ENCODE measurements at places on chromosomes 16 and 17.

DNA sequence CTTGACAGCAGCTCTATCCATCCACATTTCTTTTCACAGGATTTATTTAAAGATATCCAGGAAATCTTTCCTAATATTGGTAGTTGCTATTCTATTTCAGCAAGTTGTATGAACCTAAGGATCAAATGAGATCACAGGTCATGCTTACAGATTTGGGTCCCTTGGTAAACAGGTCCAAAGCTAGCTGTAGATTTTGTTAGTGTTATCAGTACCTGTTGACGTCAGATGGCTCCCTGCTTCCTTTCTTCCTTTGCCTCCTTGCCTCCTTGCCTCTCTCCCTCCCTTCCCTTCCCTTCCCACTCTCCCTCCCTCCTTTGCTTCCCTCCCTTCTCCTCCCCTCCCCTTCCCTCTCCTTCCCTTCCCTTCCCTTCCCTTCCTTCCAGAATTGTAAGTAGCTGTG lies 76.6 kb downstream of the EFCAB13 start:
- DNase-seq: no peak

DNA sequence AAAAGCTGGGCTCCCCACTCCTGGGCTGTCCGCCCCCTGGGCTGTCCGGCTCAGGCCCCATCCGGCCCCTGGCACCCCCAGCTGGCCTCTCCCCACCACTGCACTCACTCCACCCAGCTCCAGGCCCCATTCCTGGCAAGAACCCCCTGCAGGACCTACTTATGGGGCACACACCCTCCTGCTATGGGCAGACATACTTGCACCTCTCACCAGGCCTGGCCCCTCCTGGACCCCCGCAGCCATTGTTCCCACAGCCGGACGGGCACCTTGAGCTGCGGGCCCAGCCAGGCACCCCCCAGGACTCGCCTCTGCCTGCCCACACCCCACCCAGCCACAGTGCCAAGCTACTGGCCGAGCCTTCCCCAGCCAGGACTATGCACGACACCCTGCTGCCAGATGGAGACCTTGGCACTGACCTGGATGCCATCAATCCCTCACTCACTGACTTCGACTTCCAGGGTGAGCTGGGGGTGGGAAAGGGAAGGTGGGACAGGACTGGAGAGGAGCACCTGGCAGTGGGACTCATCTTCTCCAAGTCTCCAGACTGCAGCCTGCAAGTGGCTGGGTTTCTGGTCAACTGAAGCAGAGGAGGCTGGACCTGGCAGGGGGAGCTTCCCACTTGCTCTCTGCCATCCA lies 17.6 kb downstream of the UNC119 start:
- no peak for DNase-seq

- no peak for DNase-seq
Measured at GRCh38 chr17:8718001-8718563, 26.6 kb downstream of the CCDC42 start.

DNA sequence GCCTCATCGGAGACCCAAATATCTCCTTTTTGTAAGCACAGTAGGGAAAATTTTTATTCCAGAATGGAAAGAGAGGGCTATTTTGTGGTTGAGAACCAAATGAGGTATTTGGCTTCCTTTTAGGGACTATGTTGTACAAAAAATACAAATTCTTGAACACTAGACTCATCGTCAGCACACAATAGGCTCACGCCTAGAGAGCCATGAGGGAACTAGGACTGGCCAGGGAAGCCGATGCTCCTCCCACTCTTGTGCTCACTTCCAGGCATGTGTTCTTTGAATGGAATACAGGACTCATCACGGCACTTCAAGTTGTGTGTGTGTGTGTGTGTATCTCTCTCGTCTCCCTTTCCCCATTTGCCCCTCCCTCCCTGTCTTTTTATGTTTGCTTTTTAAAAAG lies 17.8 kb upstream of the BLMH start:
- no peak for DNase-seq

GRCh38 chr17:72053449-72053848 lies 67.4 kb upstream of the SOX9 start:
- no peak for DNase-seq

DNA sequence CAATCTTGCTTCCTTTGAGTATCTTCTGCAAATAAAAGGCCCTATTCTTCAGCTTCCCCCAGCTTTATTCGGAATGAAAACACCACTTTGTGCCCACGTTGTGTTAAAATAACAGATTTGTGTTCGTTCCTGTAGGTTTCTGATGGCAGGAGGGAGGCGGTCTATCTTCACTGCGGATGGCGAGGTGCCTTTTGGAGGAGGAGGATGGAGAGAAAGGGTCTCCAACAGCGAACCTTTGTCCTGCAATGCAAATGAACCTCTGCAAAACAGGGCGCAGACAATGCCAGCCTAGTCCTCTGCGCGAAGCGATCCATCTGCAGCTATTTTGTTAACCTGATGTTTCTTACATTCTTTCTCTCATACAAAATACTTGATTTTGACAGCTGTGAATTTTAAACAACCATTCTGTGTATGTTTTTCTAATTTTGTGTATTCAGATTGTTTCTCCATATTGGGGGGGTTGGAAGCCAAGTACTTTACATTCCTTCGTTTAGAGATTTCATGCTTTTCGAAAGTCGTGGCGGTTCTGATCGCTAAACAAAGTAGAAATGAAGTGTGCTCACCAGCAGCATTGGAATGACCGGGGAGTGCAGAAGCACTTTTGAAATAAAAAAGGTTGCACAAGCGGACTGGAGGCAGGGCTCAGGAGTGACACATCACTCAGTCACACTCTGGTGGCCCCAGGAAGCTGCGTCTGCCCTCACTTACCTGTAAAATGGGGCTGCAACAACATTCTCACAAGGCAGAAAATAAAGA lies 279.0 kb upstream of the IRX5 start:
- no peak for DNase-seq

GRCh38 chr16:54067322-54068065 lies 219.1 kb downstream of the IRX3 start:
- DNase-seq: no peak

GRCh38 chr17:61412143-61412859 lies 12.7 kb downstream of the TBX2 start:
- DNase-seq: peak; percentile 71

DNA sequence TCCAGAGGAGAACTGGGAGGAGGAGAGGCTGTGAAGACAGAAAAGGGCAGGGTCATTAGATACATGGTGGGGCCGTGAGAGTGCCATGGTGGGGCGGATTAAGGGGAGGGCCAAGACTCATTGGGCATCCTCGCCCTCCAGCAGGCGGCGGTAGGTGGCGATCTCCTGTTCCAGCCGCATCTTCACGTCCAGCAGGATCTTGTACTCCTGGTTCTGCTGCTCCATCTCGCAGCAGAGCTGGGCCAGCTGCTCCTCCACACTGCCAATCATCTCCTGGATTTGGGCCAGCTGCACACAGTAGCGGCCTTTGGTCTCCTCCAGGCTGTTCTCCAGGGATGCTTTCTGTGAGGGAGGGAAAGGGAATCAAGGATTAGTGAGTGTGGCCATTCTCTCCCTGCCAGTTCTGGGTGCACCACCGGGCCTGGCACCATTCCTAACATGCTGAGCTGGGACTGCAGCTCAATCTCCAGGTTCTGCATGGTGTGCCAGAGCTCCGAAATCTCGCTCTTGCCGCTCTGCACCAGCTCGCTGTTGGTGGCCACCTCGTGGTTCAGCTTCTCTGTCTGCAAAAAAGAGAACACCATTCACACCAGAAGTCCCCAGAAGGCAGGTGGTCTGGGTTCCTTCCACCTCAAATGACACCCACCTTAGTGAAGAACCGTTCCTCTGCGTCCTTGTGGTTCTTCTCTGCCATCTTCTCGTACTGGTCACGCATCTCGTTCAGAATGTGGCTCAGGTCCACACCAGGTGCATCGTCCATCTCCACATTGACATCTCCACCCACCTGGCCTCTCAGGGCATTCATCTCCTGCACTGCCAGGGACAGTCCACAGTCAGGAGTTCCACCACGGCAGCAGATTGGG lies 129.0 kb downstream of the CCDC144A start:
- DNase-seq: no peak

DNA sequence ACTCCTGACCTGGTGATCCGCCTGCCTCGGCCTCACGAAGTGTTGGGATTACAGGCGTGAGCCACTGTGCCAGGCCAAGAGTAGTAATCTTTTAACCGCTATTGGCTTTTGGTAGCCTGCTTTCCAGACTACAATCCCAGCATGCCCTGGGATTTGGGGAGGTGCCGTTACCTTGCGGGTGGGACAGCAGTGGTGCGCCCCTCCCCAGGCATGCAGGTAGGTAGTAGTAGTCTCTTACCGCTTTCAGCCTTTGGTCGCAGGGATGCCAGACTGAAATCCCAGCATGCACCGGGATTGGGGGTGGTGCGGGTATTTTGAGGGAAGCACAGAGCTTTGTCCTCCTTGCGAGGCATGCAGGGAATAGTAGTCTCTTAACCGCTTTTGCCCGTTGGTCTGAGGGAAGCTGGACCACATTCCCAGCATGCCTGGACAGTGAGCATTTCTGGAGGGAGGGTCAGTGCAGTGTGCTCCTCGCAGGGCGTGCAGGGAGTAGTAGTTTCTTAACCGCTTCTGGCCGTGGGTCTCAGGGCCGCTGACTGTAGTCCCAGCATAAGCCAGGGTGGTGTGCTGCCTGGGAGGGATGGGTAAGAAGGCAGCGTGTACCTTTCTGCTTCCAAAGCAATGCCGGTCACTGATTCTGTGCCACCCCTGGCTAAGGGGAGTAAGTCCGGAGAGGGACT lies 1686.8 kb downstream of the TP53TG3F start:
- no peak for DNase-seq

DNA sequence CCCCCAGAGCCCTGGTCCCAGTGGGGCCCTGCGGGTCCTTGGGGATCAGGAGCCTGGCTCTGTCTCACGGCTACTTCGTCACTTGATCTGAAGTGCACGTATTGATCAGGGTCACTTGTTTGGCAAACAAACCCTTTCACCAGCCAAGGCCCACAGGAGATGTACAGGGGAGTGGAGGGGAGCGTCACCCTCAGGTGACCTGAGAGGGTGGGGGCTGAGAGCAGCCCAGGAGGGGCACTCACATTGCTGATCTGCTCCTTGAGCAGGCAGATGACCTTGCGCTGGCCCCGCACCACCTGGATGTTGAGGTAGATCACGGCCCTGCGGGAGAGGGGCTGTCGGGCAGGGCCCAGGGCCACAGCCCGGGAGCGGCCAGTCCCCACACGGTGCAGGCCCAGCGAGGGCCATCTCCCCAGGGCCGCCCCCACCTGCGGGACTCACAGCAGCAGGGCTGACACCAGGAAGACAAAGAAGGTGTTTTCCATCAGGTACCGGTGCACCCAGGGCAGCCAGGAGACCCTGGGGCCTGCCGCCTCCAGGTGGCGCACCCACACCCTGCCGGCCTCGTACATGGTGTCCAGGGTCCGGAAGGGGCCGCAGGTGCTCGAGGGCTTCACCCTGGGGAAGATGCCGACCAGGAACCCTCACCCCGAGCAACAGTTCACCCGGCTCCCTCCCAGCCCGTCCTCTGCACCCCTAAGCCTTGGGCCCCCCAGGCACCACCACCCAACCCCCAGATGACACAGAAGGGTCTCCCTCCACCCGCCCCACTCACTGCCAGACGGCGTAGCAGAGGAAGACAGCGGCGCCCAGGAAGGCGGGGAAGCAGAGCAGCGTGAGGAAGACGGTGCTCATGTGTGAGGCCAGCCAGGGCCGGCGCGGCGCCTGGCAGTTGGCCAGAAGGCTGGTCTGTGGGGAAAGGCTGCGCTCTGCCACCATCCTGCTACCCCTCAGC lies 11.3 kb downstream of the TMC6 start:
- peak; percentile 58 for DNase-seq

- no peak for DNase-seq
Measured at GRCh38 chr17:5234645-5235576, at the start of gene SCIMP. Gene SCIMP (minus strand): TSS chr17:5234860. CDS start chr17:5234755, 105 bp downstream.

DNA sequence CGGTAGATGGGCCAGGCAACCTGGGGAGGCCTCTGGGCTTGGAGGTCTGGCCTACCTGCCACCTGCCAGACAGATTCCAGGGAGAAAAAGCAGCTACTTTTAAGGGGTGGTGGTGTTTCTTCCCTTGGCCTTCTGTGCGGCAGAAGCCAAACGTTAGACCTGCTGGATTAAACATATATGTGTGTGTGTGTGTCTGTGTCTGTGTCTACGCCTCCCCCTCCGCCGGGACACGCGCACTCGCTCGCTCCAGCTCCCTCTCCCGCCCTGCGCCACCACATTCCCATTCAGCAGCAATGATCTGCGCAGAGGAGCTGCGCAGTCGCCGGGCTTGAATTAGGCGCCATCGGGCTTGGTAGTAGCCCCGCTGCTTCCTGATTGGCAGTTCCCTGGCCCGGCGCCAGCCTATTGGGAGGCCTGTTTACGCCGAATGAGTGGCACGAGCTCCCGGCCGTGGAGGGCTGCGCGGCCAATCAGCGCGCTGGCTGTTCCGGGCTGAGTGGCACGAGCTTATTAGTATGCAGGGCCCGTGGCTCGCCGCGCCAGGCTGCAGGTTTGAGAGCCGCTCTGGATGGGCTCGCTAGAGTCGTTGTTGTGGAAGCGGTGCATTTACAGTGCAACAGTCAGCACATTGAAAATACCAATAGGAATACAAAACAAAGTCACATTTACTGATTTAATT lies at the start of gene BAHCC1:
Gene BAHCC1, plus strand, starts transcription at position 537 of the 679 bp plus-strand sequence. CDS start 4,283 bp downstream, outside the sequence.
- DNase-seq: peak; percentile 98

GRCh38 chr16:24999856-25000461 lies 15.2 kb downstream of the ARHGAP17 start:
- no peak for DNase-seq

DNA sequence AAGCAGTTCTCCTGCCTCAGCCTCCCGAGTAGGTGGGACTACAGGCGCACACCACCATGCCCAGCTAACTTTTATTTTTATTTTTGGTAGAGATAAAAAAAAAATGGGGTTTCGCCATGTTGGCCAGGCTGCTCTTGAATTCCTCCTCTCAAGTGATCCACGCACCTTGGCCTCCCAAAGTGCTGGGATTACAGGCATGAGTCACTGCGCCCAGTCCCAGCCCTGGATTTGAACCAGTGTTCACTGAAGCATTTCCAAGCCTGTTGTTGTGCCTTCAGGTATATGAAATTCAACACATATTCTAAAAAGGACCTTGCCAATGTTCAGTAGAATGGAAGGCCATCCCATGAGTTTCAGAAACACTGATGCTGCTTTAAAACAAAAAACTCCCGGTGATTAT lies 165.3 kb downstream of the SLC39A11 start:
- DNase-seq: no peak

DNA sequence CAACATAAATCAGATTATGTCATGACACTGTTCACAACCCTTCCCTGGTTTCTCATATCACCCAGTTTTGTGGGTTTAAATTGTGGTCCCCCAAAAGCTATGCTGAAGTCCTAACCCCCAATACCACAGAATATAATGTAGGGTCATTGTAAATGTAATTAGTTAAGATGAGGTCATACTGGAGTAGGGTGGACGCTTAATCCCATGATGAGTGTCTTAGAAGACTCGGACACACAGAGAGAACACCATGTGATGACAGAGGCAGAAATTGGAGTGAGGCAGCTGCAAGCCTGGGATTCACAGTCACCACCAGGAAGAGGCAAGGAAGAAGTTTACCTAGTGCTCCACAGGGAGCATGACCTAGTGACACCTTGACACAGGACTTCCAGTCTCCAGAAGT lies 197.8 kb downstream of the SALL1 start:
- no peak for DNase-seq
